Activated CD4-positive, alpha-beta memory T cell treated with anti-CD3 and anti-CD28 coated beads, Interleukin-2, amount 10 ng/mL, durations not matched to agents 7 days and 5 days (primary cell): ENCODE measurements at places on chromosomes 16 and 17. TPM values are rescaled to one million over a fixed set of nuclear protein-coding genes. Genes with fewer than 3 reads are reported as not detected.
A peak's percentile ranks its signal among the peaks of the same experiment; 100 is the strongest.

DNA sequence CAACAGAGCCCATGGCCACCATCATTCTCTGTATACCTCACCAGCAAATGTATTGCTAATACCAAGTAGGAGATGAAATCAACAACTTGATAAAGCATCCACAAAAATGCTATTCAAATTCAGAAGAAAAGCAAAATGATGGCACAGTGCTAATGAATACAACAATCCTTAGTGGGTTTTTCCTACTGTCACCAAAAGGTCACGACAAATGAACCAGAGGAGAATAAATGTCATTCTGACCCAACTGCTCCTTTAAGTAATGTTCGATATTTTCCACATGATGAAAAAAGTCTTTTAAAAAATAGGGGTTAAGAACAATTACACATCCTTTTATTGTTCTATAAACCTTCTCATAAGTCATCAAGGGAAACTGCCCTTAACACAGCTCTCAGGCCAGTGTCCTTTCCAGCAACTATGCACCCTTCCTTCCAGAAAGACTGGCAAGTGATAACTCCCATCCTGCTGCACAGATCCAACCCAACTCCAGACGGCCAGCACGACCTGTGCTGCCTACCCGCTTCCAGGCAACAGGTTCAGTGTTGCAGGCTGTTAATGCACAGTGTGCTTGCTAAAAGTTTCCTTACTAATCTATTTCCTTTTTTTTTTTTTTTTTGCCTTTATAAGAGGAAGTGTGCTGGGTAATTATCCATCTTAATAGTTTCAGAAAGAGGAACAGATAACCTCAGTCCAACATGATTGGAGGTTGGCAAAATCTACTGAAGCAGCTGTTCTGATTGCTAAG lies 15.4 kb downstream of the FBXO31 start:
- H3K27ac ChIP-seq, result peak overlapping the region; percentile 21
- peaks cover 8% of the 10 kb centered on the region for H3K36me3 ChIP-seq
- H3K4me3 ChIP-seq, result no peak overlapping the region
- peaks cover 31% of the 10 kb centered on the region for H3K4me1 ChIP-seq
- no peaks in the 10 kb centered on the region for H3K27me3 ChIP-seq
- no peak for DNase-seq

- H3K27ac ChIP-seq, result no peak overlapping the region
- peaks cover 4% of the 10 kb centered on the region for H3K36me3 ChIP-seq
- H3K4me1 ChIP-seq, result no peaks in the 10 kb centered on the region
These were observed 151.0 kb upstream of the RBL2 start for GRCh38 chr16:53282975-53283946.

The ZNF469 gene
- 0.23 TPM for total RNA-seq

The ABCA9 gene
- not detected for total RNA-seq

DNA sequence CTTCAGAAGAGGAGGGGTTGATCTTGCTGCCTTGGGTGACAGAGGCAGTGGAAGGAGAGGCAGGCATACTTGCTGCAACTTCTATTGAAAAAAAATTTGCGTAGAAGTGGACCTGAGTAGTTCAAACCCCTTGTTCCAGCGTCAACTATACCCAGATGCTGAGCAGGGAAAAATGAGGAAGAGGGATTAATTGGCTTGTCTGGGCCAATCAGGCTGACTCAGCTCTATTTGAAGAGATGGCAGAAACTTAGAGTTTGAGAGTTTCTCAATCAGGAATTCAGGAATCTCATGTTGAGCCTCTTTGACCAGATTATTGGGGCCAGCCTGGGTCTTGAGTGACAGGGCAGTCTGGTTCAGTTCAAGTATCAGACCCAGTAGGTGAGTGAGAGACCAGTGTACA lies 17.6 kb downstream of the CASC3 start:
- no peak for DNase-seq
- H3K27ac ChIP-seq, result no peak overlapping the region
- peaks cover 42% of the 10 kb centered on the region for H3K36me3 ChIP-seq
- peaks cover 15% of the 10 kb centered on the region for H3K4me1 ChIP-seq
- H3K4me3 ChIP-seq, result no peak overlapping the region

The BAIAP3 gene
- 3.4 TPM for total RNA-seq

GRCh38 chr16:17921357-17921978 lies 415.1 kb downstream of the NPIPA8 start:
- H3K36me3 ChIP-seq, result no peaks in the 10 kb centered on the region
- H3K27ac ChIP-seq, result no peak overlapping the region
- H3K4me1 ChIP-seq, result no peaks in the 10 kb centered on the region
- peaks cover 4% of the 10 kb centered on the region for H3K27me3 ChIP-seq

DNA sequence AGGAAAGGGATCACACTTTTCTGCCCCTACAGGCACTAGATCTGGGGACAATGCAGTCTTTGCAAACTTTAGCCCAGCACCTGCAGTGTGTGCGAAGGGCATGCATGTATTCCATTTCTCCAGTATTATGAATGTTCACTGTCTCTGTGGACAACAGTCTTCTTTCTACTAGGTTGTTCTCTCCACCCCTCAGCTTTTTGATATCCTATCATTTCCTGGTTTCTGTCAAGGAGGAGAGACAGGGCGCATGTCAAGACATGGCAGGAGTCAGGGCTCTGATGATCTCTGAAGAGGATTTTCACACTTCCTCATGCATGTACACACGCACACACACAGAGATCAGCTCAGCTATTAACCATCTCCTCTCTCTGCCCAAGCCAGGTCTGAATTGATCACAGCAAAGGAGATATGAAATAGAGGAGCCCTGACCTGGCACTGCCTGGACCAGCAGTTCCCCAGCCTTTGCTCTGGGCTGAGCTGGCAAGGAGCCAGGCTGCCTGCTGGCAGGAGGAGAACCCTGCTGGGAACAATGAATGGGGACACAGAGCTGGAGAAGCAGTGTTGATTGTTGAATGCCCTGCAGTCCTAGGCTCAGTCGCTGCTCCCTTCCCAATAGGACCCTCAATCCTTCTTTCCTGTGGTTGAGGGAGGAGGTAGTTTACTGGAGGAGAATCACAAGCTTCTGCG lies 2.6 kb downstream of the GPR179 start:
- no peak overlapping the region for H3K27ac ChIP-seq
- H3K4me3 ChIP-seq, result no peak overlapping the region
- no peaks in the 10 kb centered on the region for H3K4me1 ChIP-seq
- H3K27me3 ChIP-seq, result peaks cover 5% of the 10 kb centered on the region
- no peaks in the 10 kb centered on the region for H3K36me3 ChIP-seq
- DNase-seq, result no peak

- peaks cover 26% of the 10 kb centered on the region for H3K4me1 ChIP-seq
- peaks cover 33% of the 10 kb centered on the region for H3K36me3 ChIP-seq
- no peak overlapping the region for H3K4me3 ChIP-seq
- no peak for DNase-seq
These were observed 4.8 kb downstream of the LGALS3BP start for GRCh38 chr17:78974635-78975591.

DNA sequence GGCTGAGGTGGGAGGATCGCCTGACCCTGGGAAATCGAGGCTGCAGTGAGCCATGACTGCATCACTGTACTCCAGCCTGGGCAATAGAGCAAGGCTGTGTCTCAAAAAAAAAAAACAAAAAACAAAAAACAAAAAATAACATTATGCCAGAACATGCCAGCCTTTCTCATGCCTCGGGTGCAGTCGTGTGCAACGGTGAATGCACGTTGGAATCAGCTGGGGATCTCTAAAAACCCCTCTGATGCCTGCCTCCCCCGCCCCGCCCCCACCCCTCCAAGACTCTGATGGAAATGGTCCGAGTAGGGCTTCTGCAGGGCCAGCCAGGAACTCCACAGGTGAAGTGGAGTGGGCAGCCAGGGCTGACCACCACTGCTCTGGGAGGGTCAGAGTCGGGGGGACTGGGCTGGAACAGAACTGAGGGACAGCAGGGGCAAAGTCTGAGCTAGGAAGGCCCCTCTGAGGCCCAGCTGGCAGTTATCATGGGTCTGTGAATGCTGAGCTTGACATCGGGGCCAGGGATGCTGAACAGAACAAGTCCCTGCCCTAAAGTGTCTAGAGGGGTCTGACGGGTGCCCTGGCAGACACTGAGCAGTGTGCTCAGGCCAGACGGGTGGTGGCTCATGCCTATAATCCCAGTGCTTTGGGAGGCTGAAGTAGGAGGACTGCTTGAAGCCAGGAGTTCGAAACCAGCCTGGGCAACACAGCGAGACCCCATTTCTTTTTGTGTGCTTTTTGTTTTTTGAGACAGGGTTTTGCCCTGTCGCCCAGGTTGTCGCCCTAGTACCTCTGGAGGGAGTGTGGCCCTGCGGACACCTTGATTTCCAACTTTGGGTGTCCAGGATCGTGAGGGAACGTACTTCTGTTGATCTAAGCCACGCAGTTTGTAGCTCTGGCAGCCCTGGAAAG lies 193.4 kb upstream of the GSE1 start:
- no peaks in the 10 kb centered on the region for H3K36me3 ChIP-seq
- H3K4me1 ChIP-seq, result peaks cover 2% of the 10 kb centered on the region
- no peak for DNase-seq
- H3K27me3 ChIP-seq, result no peaks in the 10 kb centered on the region

- no peaks in the 10 kb centered on the region for H3K27me3 ChIP-seq
- H3K4me3 ChIP-seq, result no peak overlapping the region
- no peak overlapping the region for H3K27ac ChIP-seq
- H3K4me1 ChIP-seq, result no peaks in the 10 kb centered on the region
- no peaks in the 10 kb centered on the region for H3K36me3 ChIP-seq
These were observed 94.2 kb downstream of the ARHGAP44 start for GRCh38 chr17:12883472-12883871.

The TPSG1 gene
- not detected for total RNA-seq

DNA sequence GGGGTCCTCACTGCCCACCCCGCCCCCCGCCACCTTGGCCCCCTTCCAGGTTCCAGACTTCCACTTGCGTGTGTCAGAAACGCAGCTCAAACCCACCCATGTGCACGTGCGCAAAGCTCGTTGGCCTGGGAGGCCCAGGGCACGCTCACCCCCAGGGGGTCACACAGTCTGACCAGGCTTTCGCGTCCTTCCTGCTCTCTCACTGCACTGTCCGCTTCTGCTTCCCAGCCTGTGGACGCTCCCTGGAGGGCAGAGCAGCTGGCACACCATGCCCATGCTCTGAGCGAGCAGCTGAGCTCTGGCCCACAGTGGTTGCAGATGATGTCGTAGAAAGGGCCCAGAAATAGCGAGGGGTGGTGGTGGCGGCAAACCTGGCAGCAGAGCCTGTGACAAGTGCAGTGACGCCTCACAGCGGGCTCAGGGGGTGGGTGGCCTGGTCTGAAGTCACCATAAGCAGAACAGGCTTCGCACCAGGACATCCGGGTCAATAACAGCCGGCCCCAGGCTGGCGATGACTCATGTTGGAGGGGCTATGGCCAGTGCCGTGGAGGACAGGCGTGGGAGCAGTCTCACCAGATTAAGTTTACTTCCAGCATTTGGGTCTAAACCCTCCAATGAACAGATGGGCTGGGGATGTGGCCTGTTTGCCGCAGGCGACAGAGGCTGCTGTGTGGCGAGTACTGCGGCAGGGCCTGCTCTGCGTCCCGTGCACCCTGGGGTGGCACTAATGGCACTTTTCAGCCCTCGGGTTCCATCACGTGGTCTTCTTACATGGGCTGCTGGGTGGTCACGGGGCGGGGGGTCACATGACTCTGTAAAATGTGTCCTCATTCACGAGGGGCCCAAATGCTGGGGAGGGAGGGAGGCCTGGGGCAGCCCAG lies 49.0 kb downstream of the NT5M start:
- H3K36me3 ChIP-seq, result no peaks in the 10 kb centered on the region
- no peak overlapping the region for H3K27ac ChIP-seq
- H3K4me3 ChIP-seq, result no peak overlapping the region
- no peak for DNase-seq

- no peaks in the 10 kb centered on the region for H3K36me3 ChIP-seq
- no peaks in the 10 kb centered on the region for H3K27me3 ChIP-seq
- DNase-seq, result no peak
- no peak overlapping the region for H3K27ac ChIP-seq
- no peaks in the 10 kb centered on the region for H3K4me1 ChIP-seq
These were observed 81.2 kb downstream of the LMF1 start for GRCh38 chr16:889586-889985.

GRCh38 chr17:32523017-32523680 lies 36.4 kb downstream of the CDK5R1 start:
- H3K36me3 ChIP-seq, result peaks cover 4% of the 10 kb centered on the region
- peaks cover 72% of the 10 kb centered on the region for H3K4me1 ChIP-seq
- H3K27me3 ChIP-seq, result peaks cover 7% of the 10 kb centered on the region
- peak overlapping the region; percentile 55 for H3K4me3 ChIP-seq
- H3K27ac ChIP-seq, result peak overlapping the region; percentile 93
- DNase-seq, result peak; percentile 61

DNA sequence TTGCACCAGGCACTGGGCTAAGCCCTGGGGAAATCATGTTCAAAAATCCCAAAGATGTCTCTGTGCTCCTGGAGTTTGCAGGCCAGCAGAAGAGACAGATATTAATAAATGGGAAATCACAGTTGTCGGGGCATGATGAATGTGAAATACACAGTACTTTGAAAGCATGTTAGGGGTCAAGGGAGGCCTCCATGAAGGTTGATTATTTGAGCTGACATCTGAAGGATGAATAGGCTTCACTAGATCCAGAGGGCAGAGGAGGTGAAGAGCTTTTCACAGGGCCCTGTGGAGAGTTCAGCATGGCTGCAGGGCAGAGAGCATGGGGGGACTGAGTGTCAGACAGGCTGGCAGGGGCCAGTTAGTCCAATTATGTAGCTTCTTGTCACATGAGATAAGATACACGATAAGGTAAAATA lies 2.6 kb downstream of the ANKRD40CL start:
- DNase-seq, result no peak
- H3K4me1 ChIP-seq, result peaks cover 18% of the 10 kb centered on the region
- peaks cover 30% of the 10 kb centered on the region for H3K27me3 ChIP-seq
- no peak overlapping the region for H3K27ac ChIP-seq

The MILR1 gene
- 0.80 TPM for total RNA-seq

The KRTAP4-3 gene
- total RNA-seq, result not detected

The DPEP3 gene
- 0.20 TPM for total RNA-seq

DNA sequence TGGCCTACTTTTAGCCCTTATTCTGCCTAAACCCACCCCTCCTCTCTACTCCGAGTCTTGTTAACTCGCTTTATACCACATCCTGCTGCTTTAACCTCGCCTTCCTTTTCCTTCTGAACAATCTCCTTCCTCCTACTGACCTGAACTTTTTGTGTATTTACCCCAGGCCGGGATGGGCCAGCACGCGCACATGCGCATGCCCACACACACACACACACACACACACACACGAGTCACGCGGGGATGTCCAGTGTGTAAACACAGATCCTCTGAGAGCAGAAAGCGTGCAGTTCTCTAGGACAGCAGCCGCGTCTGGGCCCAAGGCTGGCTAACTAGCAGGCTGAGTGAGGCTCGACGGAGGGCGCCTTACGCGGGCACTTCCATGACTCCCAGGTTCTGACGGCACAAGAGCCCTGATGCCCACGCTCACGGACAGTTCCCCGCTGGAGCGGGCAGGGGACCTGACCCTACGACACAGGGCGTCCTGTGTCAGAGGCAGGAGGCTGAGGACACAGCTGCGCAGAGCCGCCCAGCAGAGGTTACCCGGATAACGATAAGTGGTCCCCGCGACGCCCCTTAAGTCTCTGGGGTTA lies 610 bp downstream of the PIK3R5 start:
- DNase-seq, result peak; percentile 55
- H3K27ac ChIP-seq, result peak overlapping the region; percentile 99
- no peaks in the 10 kb centered on the region for H3K27me3 ChIP-seq
- peaks cover 63% of the 10 kb centered on the region for H3K4me1 ChIP-seq
- peaks cover 56% of the 10 kb centered on the region for H3K36me3 ChIP-seq
- peak overlapping the region; percentile 100 for H3K4me3 ChIP-seq

The TP53TG3F gene
- total RNA-seq, result not detected

- no peak overlapping the region for H3K4me3 ChIP-seq
- no peaks in the 10 kb centered on the region for H3K4me1 ChIP-seq
- no peak for DNase-seq
- no peaks in the 10 kb centered on the region for H3K36me3 ChIP-seq
These were observed 16.0 kb upstream of the APPBP2 start for GRCh38 chr17:60542071-60542470.

The XAF1 gene
- 408 TPM for total RNA-seq

The FN3KRP gene
- total RNA-seq, result 30.4 TPM
